ENCODE measurements at places on chromosomes 5 and 9. TPM values are rescaled to one million over a fixed set of nuclear protein-coding genes. Genes with fewer than 3 reads are reported as not detected.

The SHISAL2B gene
- not detected for polyA plus RNA-seq

The CAPSL gene
- 8.2 TPM for polyA plus RNA-seq

The NMUR2 gene
- 0.15 TPM for polyA plus RNA-seq

The TXNDC8 gene
- not detected for polyA plus RNA-seq

The UTP15 gene
- 16.3 TPM for polyA plus RNA-seq

The SPACA9 gene
- polyA plus RNA-seq = 9.3 TPM

The PNPLA7 gene
- polyA plus RNA-seq = 2.3 TPM

The QRFP gene
- 0.50 TPM for polyA plus RNA-seq

- no peak for DNase-seq
These were observed 87.3 kb upstream of the PPP1R2B start for GRCh38 chr5:156762771-156763170.

- no peak for DNase-seq
These were observed 143.2 kb downstream of the HMHB1 start for GRCh38 chr5:143955141-143955540.

GRCh38 chr9:93011114-93011513 is 47.4 kb upstream of the SUSD3 start:
- no peak for DNase-seq

GRCh38 chr5:171931163-171931562 is 75.3 kb downstream of the FBXW11 start:
- DNase-seq = no peak

GRCh38 chr5:77311214-77311571 is 100.7 kb downstream of the PDE8B start:
- DNase-seq = no peak

DNA sequence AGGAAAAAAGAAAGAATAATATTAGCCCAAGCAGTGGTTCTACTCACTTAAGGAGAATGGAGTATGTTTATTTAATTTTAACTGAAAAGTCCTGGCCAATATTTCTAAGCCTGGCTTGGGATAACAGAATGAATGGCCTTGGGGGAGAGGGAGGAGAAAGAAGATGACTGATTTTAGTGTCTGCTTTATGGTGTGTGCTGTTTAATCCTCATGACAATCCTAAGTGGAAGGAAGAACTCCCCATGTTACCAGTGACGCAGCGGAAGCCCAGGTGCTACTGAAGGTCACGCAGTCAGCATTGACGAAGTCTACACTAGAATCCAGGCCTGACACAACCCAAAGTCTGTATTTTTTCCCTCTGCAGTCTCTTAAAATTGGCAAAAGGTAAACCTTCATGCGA is 50.5 kb downstream of the PALM2AKAP2 start:
- DNase-seq = no peak

DNA sequence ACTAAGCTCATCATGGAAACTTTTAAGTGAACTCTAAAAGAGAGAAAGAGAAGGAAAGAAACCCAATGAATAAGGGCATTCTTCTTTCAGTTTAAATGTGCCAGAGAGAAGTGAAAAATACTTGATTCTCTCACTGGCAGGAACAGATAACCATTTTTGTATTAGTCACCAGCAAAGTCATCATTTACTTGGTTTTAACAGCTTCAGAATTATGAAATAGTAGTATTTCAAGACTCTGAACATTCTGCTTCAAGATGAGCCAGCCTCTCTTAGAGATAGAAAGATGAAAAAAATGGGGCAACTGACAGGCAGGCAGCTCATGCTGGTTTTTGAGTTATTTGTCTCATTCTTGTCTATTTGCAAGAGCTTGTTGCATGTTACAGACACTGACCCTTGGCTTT is 103.5 kb downstream of the GCNT1 start:
- no peak for DNase-seq

DNA sequence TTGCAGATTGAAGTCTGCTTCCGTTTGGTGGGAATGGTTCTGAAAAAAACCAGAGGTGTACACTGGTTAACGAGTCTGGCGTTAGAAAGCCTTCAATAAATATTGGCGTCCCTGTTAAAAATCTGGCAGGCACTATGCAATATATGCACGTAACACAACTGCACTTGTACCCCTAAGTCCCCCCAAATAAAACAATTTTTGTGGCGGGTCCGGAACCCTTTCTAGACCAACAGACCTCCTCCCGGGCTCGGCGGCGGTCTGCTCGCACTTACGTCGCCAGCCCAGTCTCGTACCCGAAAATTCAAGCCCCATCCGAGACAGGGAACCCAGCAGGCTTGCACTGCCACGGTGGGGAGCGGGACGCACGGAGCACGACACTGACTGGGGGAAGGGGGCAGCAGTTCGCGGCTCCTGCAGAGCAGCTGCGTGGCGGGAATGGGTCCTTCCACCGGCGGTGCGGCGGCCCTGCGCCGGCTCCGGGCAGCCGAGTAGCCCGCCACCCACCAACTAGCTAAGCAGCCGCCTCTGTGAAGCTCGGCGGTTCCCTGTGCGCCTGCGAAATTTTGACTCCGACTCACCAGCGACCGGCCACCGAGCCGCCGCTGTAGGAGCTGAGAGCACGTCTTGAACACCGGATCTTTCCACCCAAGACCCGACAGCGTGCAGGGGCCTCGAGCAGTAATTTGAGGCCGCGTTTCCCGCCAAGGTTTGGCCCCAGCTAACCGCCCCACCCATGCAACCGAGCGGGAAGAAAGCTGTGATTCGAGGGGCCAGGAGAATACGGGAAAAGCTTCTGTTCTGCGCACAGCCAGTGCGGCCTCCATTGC is 3.9 kb downstream of the MCIDAS start:
- no peak for DNase-seq

GRCh38 chr5:132115375-132115774 is 41.8 kb downstream of the CSF2 start:
- DNase-seq = no peak

GRCh38 chr5:56848206-56848605 is 32.9 kb downstream of the MAP3K1 start:
- no peak for DNase-seq

- DNase-seq = no peak
These were observed 103.7 kb downstream of the ATPSCKMT start for GRCh38 chr5:10145923-10146401.

DNA sequence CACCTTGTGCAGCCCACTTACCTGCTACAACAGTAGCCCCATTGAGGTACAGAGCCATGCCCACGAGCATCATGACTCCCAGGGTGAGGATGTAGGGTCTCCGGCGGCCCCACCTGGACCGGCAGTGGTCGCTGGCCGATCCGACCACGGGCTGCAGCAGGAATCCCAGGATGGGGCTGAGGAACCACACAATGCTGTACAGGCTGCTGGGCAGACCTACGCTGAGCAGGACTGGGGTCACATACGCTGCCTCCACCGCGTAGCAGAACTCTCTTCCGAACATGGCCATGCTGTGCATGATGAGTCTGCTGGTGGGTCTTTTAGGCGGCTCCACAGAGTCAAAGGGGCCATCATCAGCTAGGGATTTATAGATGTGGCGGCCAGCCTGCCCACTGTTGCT is 315 bp downstream of the SLC45A2 start:
- DNase-seq = no peak

DNA sequence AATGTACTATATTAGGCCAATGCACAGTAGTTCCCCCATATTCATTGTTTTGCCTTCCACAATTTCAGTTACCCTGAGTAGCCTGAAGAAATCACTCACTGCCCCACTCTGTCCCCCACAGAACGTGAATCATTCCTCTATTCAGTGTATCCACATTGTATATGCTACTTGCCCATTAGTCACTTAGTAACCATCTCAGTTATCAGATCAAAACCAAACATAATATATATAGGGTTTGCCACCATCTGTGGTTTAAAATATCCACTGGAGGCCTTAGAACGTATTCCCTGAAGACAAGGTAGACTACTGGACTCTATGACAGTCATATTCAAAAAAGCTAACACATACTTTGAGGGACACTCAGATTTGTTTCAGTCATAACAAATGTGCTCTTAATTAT is 465.7 kb upstream of the RGMB start:
- DNase-seq = no peak
